ENCODE measurements at places on chromosomes 13 and 19.

DNA sequence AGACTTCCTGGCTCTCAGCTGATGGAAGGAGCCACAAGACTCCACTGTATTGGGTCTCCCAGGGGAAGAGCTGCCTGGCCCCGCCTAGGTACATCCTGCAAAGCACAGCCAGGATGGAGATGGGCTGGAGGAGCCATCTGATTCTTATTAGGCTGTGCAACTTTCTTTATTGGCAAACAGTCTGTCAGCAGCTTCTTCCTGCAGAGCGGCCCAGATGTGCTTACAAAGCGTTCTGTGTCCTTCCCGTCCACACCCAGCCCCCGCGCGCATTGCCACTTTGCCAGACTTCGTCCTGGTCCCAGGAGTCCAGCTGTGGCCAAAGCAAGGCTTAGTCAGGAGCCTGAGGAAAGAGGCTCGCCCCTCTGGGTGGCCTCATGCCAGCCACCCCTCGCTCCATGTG lies 409.3 kb downstream of the ZNF536 start:
- DNase-seq = no peak

- DNase-seq = no peak
These were observed 20.6 kb downstream of the FCGBP start for GRCh38 chr19:39913682-39914333.

DNA sequence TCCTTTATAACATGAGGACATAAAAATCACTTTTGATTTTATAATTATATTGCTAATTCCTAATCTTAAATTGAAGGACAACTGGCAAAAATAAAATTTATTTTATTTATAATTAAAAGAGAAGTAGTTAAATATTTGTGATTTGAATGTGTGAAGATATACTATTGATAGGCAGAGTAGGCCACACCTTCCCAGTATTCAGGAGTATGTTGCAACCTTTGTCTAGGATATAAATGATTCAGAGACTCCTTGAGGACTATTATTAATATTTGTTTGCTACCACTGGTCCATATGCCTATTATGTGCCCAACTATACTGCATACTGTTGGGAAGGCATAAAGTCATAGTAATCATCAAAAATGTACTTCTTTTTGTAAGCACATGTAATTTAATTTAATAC lies 94.2 kb downstream of the CDADC1 start:
- no peak for DNase-seq

- no peak for DNase-seq
These were observed 97.0 kb upstream of the MBNL2 start for GRCh38 chr13:97124915-97125809.

GRCh38 chr19:40407714-40408597 lies 5.2 kb downstream of the PRX start:
- no peak for DNase-seq

Data from stimulated activated CD4-positive, alpha-beta T cell treated with anti-CD3 and anti-CD28 coated beads, Interleukin-1b, Interleukin-23, amount 100 ng/mL, for 1 hour (primary cell).